ENCODE measurements at places on chromosomes 7 and 10.
A peak's percentile ranks its signal among the peaks of the same experiment; 100 is the strongest.

DNA sequence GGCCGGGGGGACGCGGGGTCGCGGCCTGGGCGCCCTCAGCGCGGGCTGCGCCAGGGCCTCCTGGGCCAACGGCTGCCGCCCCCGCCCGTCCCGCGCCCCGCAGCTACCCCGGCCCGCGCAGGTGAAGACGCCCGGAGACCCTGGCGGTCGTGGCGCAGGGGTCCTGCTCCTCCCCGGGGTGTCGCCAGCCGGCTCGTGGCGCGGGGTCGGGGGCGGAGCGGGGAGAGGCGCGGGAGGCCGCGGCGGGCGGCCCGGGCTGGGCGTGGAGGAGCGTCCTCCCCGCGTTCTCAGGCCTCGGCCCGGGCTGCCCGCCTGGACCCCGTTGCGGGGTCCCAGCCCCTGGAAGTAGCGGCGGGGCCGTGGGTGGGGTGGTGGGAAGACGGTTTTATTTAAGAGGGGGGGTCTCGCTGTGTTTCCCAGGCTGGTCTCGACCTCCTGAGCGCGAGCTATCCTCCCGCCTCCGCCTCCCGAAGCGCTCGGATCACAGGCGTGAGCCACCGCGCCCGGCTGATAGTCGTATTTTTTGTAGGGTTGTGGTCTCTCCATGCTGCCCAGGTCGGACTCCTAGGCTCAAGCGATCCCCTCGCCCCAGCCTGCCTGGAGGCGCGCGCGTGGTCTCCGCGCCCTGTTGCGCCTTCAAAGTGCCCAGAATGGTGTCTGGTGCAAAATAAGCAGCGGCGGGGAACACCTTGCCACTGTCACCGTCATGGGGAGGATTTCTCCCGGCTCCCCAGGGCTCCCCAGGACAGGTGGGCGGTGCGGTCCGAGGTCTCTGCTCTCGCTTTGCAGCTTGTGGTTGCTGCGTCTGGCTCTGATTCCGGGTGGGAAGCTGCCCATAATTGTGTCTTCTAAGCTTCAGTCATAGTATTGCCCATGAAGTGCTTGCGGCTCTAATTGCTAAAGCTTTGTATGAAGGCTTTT is 15.3 kb upstream of the SUN1 start:
- no peak for DNase-seq

- no peak for DNase-seq
Observed at GRCh38 chr10:9823268-9823930, 1194.3 kb upstream of the CELF2 start.

- DNase-seq: no peak
Observed at GRCh38 chr7:46444256-46444655, 523.2 kb upstream of the IGFBP3 start.

GRCh38 chr10:98899018-98899417 is 336.6 kb downstream of the HPSE2 start:
- DNase-seq: no peak

GRCh38 chr7:11294965-11295364 is 321.3 kb downstream of the PHF14 start:
- no peak for DNase-seq

- DNase-seq: no peak
Observed at GRCh38 chr7:12583922-12584321, 13.4 kb downstream of the SCIN start.

DNA sequence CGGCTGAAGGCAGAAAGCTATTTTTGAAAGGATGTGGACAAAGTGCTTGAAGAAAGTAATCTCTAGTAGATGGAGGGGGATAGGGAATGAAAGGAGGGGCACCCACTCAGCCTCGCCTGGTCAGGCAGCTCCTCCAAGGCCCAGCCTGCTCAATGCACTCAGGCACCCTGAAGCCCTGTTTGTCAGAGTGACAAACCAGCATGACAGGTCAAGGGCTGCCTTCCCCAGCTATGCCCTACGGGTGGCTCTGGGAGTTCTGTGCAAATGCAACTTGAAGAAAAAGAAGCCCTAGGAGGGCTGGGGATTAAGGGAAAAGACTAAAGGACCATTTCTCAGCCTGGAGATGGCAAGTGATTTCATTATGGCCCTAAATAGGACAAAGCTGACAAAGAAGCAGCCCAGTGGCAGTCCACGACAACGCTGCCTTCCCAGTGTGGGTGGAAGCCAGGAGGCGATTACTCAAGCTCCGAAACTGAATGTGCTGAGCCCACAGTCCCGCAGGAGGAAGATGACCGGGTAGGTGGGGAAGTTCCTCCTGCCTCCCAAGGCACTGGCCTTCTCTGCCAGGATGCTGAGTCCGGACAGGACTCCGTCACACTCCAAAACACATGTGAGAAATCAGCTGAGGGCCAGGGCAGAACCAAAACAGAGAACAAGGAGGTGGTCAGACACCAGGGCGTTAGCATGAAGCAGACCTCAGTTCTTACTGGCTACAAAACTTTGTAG is 16.3 kb downstream of the LIPA start:
- DNase-seq: peak; percentile 62

- peak; percentile 59 for DNase-seq
Observed at GRCh38 chr10:86956195-86956847, 1.1 kb downstream of the MMRN2 start.

GRCh38 chr10:104396581-104396980 is 42.9 kb downstream of the CFAP58 start:
- no peak for DNase-seq

DNA sequence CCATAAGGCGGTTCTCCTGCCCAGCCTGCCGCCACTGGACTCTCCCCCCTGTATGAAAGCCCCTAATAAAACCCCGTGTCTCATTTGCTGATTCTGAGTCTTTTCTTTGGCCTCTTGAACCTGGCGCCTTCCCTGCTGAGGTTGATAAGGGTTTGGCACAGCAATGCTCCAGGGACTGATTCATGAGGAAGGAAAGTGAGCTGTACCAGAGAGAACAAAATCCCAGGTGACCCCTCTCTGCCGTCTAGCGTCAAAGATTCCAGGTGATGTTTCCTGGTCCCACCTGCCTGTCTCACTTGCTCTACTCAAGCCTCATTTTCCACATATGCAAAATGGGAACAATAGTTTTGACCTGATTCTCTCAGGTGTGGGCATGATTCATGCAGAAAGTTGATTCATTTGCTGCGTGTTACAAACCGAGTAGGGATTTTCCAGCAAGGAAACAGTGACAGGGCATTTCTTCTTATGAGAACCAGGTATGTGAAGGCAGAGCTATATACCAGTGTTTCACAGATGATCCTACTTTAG is 730.6 kb upstream of the IGFBP3 start:
- DNase-seq: no peak

DNA sequence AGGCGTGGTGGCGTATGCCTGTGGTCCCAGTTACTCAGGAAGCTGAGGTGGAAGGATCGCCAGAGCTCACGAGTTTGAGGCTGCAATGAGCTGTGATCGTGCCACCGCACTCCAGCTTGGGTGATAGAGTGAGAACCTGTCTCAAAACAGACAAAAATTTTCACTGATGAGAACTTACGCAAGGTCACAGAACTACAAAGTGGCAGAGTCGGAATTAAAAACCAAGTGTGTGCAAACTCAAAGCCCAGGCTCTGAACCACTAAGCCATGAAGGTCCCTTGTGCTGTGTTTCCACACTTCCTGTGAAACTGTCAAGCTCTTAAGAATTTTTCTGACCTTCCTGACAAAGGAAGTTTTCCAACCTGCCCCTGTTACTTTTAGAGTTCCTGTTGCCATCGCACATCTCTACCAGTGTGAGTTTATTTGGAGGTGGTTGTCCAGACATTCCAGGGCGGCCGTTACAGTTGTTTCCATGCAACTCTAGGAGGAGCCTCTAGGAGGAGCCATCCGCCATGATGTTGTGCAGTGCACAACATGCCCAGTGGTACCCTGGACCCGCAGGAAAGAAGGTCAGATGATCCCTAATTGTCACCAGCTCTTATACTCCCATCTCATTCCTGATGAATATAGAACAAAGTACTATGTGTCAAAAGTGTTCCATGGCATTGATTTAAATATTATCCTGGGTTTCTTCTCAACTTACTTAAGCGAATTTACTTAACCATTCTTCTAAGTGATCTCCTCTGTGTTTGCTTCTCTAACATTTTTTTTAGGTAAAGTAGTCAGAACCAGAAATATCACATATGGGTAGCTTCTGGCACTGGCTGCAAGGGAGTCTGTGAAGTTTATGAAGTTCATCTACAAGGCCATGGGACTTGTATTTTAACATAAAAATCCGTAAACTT is 49.0 kb upstream of the LYZL1 start:
- no peak for DNase-seq

DNA sequence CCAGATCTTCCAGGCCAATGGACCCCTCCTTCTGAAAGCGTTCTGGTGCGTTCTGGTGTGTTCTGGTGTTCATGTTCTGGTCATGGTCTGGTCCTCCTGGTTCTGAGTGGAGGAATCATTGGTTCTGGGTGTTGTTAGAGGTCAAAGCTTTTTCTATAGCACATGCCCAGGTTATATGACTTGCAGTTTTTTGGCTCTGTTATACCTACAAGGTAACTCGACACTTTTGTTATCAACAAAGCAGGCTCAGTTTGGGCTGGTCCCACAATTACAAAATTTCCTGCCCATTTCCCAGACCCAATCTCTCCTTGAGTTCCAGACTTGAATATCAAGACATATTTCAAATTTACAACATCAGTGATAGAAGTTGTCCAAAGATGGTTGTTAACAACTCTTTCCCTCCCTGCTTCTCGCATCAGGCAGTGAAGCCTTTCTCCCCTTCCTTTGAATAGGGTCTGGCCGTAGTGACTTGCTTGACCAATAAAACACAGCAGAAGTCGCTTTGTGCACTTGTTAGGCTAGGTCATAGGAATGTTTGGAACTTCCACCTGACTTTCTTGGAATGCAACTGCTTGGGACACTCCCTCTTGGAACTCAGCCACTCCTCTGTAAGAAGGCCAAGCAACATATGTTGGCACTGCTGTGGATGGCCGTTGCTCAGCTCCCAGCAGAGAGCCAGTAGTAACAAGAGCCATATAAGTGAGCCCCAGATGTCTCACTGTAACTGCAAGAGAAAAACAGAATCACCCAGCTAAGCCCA is 83.1 kb upstream of the STEAP1B start:
- no peak for DNase-seq

DNA sequence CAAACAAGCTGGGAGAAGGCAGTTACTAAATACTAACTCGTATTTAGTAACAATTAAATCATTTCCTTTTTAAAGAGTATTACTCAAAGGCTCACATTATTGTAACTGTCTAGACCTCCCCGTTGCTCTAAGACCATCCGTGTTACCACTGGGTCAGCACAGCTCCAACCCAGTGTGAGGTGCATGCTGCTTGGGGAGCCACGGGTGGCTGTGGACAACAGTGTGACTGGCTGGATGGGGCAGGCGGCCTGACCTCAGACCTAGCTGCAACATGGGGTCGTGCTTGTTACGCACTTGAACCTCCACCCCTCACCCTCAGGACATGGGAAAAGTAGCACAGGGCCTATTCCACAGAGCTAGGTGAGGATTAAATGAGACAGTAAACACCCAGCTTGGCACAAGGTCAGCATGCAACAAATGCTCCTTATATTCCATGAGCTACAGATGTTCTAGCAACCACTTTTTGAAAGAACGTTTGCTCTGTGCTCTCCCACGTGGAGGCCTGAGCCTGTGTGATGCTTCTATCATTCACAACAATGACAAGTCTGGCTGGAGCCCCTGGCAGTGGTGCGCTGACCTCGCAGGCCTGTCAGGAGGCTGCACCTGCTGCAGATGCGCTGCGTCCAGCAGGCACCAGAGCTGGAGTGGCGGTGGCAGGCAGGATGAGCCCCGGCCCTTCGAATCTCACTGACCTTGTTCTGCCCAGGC is 135.7 kb downstream of the PKD1L1 start:
- DNase-seq: no peak

- no peak for DNase-seq
Observed at GRCh38 chr10:3648170-3648569, 136.8 kb downstream of the KLF6 start.

DNA sequence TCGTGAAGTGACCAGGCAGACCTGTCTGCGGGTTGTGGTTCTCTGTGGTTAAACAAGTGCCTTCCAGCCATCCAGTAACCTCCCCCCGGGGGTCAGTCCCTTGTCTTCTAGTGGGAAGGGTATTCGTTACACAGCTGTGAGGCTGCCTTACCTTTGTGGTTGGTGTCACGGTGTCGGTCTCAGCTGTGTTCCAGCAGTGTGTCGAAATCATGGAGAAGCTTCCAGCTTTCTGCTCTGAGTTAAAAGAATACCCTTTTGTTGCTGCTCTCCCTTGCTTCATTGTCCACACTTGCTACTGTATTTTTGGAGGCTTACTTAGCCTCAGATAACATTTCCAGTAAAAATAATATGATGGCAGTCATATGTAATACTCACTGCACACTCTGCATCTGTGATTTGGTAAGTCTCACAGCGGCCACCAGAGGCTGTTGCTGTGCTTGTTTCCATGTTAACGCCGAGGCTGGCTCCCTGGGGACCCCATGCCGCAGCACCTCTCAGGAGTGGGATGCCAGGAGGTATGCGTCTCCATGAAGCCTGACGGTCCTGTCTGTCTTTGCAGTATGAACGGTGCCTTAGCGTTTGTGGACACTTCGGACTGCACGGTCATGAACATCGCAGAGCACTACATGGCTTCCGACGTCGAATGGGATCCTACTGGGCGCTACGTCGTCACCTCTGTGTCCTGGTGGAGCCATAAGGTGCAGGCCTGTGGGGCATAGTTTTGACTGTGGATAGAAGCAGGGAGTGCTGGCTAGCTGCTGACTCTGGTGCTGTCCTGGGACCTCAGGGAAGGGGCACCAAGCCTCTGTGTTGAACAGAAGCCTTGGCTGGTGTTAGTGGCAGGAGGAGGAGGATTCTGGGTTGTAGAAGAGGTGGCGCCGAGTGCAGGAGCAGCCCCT is 20.5 kb downstream of the EIF3B start:
- DNase-seq: no peak

DNA sequence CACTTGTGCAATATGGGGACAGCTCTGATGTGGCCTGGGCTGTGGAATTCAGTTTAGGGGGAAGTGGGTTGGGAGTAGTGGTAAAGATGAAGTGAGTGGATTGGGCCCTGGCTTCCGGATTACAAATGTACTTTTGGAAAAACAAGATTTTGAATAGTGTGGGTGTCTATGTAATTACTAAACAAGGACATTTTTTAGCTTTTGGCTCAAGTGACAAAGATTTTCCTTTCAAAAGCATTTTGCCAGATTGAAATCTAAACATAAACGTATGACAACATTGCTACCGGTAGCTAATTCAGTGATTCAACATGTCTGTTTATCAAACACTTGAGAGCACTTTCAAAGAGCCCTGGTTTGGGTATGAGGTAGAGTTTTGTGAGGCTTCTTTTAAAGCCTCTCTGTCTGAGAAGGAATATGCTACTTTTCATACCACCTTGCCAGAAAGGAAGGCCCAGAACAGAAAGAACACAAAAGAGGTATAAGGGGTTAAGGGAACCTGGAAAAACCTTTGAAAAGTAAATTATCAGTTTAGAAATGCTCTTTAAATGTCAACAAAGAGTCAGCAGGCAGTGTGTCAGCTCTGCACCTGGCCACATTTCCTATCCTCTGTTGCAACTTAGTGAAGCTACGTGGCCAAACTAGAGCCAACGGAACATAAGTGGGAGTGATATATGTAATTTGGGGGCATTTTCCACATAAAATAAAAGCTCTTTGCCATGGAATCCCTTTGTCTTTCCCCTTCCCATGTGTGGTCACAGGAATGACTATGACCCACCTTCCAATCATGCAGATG is 516.1 kb downstream of the NRG3 start:
- DNase-seq: no peak

- no peak for DNase-seq
Observed at GRCh38 chr10:20694296-20694695, 202.8 kb downstream of the NEBL start.
